ENCODE measurements at places on chromosomes 7 and 10.

DNA sequence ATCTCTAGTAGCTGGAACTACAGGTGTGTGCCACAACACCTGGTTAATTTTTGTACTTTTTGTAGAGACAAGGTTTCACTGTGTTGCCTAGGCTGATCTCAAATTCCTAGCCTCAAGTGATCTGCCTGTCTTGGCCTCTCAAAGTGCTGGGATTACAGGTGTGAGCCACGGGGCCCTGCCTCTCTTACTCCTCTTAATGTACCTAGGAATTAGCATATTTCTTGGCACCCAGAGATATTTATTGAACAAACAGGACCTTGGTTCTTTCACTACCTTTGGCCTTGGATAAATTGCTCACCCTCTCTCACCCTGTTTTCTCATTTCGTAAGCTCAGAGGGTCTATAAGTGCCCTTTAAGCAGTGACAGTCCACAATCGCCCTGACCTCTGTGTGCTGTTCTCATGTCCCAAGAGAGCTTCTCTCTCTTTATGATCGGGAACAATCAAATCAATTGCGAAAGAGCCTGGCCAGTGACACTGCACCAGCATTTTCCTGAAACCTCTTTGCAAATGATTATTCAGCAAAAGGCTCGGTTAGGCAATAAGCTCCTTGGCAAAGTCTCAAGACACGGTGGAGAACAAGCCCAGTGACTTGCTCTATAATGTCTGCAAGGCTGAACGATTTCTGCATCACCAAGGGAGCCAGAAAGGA, 117.7 kb downstream of the APBB1IP start:
- DNase-seq, result no peak

- no peak for DNase-seq
These were observed 45.7 kb downstream of the HIBADH start for GRCh38 chr7:27616914-27617548.

GRCh38 chr10:89301232-89301631, 614 bp upstream of the IFIT2 start:
- DNase-seq, result peak; percentile 53

DNA sequence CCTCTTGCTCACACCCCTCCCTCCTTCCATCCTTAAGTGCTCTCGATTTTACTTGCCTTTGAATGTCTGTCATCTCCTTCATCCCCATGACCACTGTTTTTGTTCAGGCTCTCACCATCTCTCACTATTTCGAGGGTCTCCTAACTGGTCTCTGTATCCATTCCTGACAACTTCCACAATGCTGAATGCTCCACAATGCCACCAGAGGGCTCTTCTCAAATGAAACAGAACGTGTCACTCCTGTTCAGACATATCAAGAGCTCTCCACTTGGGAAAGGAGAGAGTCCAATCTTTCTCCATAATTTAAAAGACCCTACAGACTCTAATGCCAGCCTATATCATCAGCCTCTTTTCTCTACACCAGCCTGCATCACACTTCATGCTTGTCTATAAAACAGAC, 9.0 kb upstream of the SLC13A1 start:
- DNase-seq, result no peak

DNA sequence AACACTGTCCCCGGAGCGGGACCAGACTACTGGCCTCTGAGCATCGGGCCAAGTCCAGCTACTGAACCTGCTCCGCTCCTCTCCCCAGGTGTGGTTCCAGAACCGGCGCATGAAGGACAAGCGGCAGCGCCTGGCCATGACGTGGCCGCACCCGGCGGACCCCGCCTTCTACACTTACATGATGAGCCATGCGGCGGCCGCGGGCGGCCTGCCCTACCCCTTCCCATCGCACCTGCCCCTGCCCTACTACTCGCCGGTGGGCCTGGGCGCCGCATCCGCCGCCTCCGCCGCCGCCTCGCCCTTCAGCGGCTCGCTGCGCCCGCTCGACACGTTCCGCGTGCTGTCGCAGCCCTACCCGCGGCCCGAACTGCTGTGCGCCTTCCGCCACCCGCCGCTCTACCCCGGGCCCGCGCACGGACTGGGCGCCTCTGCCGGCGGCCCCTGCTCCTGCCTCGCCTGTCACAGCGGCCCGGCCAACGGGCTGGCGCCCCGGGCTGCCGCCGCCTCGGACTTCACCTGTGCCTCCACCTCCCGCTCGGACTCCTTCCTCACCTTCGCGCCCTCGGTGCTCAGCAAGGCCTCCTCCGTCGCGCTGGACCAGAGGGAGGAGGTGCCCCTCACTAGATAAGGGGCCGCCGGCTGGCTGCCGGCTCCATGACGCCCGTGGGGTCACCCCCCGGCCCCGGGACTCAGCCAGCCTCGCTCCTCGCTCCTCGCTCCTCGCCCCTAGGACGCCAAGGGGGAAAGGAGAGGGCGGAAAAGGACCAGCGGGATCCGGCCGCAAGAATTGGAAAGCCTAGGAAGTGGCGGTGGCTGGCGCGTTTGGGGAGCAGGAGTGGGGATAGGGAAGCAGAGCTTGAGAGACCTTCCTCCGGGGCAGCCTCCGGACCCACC, 3.4 kb downstream of the EVX1 start:
- no peak for DNase-seq

- no peak for DNase-seq
These were observed 317.3 kb upstream of the HGF start for GRCh38 chr7:82087099-82087498.

DNA sequence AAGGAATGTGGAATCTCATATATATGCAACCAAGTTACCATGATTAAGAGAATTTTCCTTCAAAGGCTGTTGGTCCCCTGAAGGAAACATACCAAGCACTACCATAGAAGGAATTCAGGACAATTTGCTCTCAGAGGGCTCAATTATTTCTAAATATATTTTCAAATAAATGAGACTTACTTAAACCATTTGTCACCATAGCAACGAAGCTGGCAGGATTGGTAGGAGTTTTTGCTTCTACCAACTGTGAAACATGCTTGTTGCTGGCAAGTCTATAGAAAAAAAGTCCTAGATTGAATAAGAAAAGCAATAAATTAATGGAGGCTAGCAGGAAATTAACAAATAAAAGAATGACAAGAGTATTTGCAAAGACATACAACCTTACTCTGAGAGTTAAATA, 156.9 kb upstream of the NPSR1 start:
- DNase-seq, result no peak

DNA sequence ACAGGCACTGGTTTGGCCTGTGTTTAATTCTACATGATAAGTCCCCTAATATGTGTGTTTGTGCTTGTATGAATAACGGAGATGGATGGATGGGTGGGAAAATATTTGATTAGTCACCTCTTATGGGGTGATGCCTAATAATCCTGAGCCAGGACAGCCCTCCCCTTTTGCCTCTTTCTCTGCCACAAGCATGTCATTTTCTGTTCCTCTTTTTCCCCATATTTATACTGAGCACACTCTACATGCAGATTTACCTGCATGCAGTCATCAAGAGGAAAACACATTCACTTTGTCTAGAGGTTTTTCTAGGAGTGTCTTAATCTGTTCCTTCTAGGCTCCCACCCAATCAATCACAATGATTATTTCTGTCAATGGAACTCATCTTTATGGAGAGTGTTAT, 111.6 kb upstream of the TBX20 start:
- no peak for DNase-seq

- no peak for DNase-seq
These were observed 13.1 kb downstream of the PHKG1 start for GRCh38 chr7:56079450-56080185.

DNA sequence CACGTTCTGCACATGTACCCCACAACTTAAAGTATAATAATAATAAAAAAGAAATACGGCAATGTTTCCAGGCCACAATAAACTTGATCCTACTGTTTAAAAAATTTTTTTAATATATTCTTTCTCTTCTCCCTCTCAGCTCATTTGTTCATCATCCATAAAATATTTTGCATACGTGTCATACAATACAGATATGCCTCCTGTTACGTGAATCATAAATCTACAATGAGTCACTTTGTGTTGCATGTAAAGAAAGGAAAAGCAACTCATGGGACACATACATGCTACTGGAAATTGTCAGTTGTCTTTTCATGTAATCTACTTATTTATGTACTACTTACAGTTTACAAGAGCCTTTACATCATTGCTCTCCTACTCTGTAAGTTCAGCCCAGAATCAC, 1.1 kb upstream of the TECTB start:
- no peak for DNase-seq

DNA sequence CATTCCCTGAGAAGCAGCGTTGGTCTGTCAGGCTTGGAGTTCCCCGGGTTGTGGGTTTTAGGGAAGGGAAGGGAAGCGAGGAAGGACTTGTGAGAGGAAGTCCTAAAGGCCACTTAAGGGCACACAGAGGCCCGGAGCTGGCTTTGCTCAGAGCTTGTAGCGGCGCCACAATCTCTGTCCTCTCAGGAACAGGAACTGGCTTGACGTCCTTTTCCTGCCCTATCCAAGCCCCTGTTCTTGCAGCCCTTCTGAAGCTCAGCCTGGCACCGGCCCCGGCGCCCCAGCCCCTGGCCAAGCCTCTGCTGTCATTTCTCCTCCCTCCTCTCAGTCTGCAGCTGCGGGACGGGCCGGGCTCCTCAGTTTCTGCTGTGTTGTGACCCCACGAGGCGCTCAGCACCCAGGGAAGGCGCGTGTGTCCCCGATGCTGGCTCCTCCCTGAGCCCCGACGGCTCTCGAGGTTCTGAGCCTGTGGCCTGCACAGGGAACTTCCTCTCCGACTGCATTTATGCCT, at the start of gene GIMAP8:
Gene GIMAP8 (plus strand): TSS at position 140 of the 511 bp plus-strand sequence. CDS start 16,069 bp downstream, outside the sequence.
- peak; percentile 63 for DNase-seq

GRCh38 chr10:122852261-122852660, 6.6 kb upstream of the CUZD1 start:
- DNase-seq, result no peak

- no peak for DNase-seq
These were observed 803.0 kb downstream of the GRM8 start for GRCh38 chr7:126449611-126450268.

DNA sequence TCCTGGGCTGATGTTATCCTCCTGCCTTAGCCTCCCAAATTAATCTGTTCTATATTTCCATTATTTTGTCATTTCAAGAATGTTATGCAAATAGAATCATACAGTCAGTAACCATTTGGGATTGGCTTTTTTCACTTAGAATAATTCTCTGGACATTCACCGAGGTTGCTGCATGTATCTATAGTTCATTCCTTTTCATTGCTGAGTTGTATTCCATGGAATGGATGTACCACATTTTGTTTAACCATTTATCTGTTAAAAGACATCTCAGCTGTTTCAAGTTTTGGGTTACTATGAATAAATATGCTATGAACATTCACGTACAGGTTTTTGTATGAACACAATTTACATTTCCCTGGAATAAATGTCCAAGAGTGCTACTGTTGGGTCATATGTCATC, 44.9 kb downstream of the ARHGAP21 start:
- DNase-seq, result no peak

- no peak for DNase-seq
These were observed 102.7 kb upstream of the NPTX2 start for GRCh38 chr7:98514211-98515031.

DNA sequence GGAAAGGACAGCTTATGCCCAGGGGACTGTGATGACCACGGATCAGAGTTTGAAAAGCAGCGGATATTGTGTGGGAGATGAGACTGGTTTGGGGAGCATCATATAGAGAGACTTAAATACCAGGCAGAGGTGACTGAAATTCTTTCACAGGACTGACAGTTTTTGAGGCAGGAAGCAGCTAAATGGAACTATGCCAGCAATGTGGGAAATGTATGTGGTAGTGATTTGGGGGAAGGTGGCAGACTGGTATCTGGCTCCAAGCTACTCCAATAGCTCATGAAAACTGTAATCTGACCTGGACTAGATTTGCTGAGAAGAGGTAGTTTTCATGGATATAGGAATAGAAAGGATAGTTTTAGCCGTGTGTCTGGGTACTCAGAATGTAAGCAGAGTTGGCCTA, 592.6 kb downstream of the REEP3 start:
- no peak for DNase-seq

DNA sequence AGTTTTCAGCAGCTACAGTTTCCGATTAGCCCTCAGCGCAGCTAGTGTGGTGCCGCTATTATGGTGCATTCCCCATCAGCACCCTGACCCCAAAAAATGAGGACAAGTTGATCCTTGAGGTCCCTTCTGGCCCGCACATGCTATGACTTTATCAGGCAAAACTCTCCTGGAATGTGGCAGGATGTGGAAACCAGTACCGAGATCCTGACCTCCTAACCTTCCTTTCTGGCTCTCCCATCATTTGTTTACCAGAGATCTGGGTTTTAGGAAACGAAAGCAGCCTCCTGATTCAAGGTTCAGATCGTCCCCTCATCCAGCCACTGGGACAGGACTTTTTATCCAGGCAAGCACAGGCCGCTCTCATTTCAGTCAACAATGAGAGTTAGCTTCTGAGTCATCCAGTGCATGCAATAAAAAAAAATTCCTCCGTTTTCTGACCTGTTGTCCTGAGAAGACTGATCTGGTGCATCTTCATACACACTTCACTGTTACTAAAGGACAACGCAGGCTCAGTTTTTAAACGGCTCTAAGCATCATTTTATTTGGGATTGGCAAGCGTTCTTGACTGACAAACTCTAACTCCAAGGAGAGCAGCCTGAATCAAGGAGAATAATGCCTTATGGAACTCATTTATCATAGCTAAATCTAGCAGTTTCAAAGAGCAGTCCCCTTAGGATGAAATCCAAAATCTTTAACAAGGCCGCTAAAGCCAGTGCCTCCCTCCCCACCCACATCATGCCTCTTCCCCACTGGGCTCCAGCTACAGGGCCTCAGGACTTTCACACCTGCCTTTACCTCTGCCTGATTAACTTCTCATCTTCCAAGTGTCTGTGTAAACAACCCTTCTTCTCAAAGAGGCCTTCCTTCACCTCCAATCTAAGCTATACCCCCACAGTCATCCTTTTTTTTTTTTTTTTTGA, 17.1 kb downstream of the PDLIM1 start:
- DNase-seq, result no peak

Data from T-cell (primary cell).